Astrocyte of the spinal cord (primary cell): ENCODE measurements at places on chromosomes 2 and 18.
A peak's percentile ranks its signal among the peaks of the same experiment; 100 is the strongest.

DNA sequence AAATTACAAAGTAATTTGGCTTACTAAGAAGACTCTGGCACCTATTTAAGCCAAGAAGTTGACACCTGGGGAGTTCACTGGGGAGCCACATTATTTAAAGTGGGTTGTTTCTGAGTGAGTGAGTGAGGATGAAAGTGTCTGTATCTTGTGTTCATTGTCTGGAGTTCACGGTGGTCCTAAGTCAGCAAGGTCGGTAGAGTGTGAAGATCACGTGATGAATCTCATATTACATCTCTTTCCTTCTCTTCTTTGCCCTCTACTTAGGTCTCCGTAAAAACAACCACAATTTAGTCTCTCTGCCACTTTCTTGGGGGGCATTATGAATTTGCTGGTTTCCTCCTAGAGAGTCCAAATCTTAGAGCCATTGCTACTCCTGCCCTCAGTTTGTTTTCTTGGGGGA, 67.8 kb downstream of the DIS3L2 start:
- no peak for DNase-seq

GRCh38 chr2:241088791-241089732, 13.0 kb downstream of the MTERF4 start:
- DNase-seq: no peak

DNA sequence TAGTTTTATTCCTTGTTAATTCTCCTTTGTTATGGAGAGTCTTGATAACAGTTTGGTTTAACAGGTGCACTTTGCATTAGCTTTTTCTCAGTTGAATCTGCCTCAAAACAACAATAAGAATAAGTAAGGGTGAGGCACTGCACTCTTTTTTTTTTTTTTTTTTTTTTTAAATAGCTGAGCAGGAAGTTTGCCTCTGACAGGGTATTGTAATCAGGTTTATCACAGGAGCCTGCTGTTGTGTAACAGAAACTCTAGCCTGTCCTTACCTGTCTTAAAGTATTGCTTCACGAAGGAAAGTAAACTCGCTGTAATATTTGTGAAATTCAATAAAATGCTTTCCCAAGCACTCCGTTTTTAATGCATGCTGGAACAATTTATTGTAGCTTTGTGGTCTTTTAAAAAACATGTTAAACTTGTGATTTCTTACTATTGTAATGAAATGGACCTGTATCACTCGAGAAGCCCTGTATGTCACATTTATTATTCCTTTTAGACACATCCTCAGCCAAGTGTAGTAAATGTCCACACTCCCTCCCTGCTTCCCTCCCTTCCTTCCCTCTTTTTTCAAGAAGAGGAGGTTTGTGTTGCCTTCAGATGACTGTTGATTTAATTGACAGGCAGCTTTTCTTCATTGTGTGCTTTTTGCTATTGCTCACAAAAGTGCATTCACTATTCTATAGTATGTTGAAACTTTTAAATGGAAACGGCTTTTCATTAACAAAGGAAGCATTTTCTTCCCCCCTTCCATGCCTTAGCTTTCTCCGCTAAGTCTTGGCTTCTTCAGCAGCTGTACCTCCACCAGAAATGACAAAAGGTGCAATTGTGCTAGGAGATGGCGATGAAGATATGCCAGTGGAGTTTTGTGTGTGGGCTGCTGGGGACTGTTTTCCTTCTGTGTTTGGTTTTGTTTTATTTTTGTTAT, 52.7 kb downstream of the TAF1B start:
- no peak for DNase-seq

- no peak for DNase-seq
Observed at GRCh38 chr2:26691881-26692278, 642 bp upstream of the KCNK3 start.

DNA sequence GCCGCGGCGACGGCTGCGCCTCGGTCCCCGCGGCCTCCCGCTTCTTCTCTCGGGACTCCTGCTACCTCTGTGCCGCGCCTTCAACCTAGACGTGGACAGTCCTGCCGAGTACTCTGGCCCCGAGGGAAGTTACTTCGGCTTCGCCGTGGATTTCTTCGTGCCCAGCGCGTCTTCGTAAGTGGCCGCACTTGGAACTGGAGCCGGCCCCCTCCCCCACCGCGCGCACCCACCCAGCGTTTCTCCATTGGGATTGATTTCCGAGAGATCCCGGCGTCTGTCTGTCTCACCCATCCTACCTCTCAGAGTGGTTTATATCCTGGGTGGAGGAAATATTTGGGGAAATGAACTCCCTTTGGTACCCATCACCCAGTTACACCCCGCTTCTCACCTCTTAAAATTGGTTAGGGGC, 498 bp downstream of the ITGAV start:
- peak; percentile 55 for DNase-seq

GRCh38 chr2:227608561-227609338, 5.9 kb downstream of the SCYGR3 start:
- DNase-seq: no peak

DNA sequence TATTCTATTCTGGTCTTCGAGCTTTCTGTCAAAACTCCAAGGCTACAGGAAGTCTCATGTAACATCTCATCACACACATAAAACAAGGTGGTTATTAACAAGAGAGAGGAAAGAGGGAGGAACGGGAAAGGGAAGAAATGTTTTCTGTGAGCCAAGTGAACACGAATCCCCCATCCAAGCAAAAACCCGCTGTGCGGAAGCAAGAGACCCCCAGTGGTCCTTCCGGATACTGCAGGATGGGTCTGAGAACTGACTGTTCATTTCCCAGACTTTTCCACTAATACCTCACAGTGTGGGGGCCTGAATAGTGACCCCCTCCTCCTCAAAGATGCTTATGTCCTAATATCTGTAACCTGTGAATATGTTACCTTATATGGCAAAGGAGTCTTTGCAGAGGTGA, 19.0 kb upstream of the DIPK1C start:
- DNase-seq: no peak

GRCh38 chr18:55433648-55434047, 154.3 kb downstream of the TCF4 start:
- DNase-seq: no peak

GRCh38 chr2:47339745-47340541, 63.0 kb upstream of the MSH2 start:
- no peak for DNase-seq

GRCh38 chr2:112095681-112096080, 40.6 kb downstream of the TMEM87B start:
- DNase-seq: no peak

DNA sequence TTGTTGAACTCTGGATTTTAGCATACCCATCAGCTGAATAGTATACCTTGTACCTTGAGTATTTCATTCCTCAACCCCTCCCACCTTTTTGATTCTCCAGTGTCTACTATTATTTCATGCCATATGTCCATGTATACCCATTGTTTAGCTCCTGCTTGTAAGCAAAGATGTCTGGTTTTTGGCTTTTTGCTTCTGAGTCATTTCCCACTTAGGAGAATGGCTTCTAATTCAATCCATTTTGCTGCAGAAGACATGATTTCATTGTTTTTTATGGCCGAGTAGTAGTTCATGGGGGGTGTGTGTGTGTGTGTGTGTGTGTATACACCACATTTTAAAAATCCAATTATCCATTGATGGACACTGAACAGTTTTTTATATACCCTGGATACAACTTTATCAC, 24.3 kb upstream of the MOCOS start:
- DNase-seq: no peak

DNA sequence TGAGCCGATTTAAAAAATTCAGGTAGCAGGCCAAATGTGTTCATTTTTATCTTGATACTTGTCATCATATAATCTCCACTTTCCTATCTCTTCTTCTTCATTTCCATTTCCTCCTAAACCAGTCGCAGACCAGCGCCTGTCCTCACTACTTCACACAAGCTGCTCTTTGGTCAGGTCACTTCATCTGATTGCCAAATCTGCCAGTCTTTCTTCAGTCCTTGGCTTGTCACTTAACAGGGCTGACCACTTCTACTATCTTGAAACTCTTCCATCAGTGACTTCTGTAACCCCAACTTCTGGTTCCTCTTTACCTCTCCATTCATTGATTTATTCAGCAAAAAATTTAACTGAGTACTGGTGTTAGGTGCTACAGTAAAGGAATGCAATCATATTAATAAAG, 18.0 kb upstream of the SPRED2 start:
- no peak for DNase-seq

GRCh38 chr2:189880832-189881492, 96.7 kb downstream of the PMS1 start:
- no peak for DNase-seq

GRCh38 chr2:232633413-232634205, at the start of gene EFHD1:
Gene EFHD1 (plus strand): TSS chr2:232633604. CDS start chr2:232633705, 101 bp downstream.
- peak; percentile 61 for DNase-seq

DNA sequence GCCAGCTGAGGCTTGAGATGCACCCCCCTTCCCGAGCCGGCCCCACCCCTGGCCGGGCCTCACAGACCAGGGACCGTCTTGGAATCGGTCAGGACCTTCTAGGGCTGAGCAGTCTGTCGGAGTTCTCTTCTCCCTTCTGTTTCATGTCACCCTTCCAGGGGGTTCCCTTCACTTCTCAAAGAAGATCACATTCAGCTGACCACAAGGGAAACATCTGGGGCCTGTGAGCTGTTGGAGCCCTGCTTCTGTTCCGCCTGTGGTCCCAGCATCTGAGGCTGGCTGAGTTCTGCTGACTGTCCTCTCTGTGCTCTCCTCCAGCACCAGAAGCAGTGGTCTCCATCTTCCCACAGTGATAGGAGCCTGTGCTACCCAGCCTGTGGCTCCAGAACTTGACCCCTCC, 106.5 kb downstream of the SEPTIN10 start:
- DNase-seq: no peak

GRCh38 chr18:37742436-37742835, 176.8 kb upstream of the CELF4 start:
- no peak for DNase-seq

DNA sequence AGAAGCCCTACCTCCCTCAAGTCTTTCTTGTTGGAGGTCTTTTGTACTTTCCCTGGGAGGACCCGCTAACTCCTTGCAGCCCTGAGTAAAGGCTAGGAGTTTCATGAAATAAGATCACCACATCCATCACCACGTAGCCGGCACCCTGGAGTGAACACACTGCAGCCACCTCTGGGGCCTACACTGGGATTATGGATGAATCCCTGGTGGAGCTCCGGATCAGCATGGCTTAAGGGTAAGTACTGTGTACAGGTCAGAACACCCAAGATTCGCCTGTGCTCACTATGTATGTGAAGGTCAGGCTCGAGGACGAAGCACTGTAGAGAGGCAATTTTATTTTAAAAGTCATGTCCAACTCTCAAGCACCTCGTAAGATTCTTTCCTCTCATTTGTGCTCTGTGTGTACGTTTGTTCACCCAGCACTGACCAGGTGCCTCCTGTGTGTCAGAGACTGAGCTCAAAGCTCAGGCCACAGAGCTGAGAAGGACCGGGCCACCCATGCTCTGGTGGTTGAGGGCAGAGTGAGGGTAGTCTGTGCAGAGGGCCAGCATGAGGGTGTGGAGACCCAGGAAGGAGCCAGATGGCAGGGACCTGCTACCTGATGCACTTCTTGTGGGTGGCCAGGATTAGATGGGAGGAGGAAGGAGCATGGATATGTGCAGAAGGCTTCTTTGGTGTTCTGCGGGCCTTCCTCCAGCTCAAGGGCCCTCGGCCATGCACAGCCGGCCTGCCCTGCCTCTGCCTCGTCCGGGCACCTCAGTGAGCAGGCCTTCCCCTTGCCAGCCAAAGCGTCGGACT, 66.7 kb upstream of the TFCP2L1 start:
- DNase-seq: no peak

- DNase-seq: no peak
Observed at GRCh38 chr2:241072151-241072550, 29.9 kb downstream of the MTERF4 start.

DNA sequence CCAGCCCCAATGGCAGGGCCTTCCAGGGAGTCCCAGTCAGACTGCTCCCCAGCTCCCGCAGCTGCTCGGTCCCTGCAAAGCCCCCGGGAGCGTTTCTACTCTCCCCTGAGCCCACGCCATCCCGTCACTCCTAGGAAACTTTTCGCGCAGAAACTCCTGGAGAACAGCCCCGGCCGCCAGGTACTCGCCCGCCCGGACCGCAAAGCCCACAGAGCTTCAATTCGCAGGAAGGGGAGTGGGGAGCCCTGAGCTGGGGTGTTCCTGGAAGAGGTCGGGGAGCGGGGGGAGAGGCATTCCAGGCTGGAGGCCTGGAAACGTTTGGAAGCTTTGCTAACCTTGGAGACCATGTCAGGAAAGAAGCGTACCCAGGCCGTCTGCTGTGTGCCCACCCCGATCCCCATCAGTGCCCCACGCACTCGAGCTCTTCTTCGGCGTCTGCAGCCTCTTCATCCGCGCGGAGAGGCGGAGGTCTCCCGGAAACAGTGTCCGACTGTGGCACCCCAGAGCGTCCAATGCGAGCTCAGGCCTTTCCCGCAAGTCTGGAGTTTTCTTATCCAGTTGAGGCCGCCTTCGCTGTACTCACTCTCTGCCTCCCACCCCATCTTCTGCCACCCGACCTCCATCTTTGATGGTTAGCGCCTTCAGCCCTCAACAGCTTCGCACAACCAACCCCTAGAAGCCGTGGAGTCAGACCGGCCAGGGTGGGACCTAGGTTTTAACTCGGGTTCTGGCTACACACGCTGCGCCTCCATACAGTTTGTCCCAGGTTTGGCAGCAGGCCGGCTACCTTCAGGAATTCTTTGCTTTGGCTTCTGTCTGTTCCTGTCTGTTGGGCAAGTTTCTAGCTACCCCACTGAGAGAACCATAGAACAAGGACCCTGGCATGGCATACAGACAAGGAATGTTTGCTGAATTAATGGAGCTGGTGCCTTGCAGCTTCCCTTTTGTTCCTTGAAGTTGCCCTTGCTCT, 3.7 kb downstream of the PCGF1 start:
- DNase-seq: no peak

DNA sequence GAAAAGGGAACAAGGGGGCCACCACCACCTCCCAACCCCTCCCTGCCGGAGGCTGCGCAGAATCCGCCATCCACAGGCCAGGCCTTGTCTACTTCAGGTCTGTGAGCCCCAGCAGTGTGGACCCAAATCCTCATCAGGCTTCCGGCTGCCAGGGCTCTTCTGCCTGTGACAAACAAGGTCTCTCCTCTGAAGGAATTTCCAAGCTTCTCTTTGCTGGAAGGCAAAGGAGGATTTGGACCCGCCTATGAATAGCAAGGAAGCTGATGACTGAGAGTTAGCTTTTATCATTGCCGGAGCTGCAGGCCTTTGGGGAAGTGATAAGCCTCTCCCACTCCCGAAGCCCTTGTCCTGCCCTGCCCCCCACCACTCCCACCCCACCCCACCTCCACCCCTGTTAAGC, 93.7 kb upstream of the SH3BP4 start:
- DNase-seq: no peak

GRCh38 chr2:3628241-3628679, 29.7 kb upstream of the ALLC start:
- DNase-seq: no peak

GRCh38 chr2:235264121-235264493, 229.7 kb upstream of the AGAP1 start:
- no peak for DNase-seq

DNA sequence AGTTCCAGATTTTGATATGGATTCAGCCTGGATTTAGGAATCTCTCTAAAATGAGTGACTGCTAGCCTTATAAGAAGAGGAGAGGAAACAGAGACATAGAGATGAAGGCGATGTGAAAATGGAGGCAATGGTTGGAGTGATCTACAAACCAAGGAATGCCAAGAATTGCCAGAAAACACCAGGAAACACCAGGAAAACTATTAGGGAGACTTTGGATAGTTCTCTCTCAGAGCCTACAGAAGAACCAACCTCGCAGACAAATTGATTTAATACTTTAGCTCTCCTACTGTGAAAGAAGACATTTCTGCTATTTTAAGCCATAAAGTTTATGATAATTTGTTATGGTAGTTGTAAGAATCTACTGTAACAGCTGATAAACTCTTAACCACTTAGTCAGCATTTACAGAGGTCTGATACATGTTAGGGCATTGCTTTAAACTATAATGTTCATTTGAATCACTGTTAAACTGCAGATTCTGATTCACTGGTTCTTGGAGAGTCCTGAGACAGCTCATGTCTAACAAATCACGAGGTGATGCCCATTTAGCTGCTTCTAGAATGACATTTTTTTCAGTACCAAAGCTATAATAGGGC, 1702.6 kb upstream of the LRRTM1 start:
- no peak for DNase-seq
